Stimulated activated CD8-positive, alpha-beta memory T cell treated with anti-CD3 and anti-CD28 coated beads, Interleukin-7, amount 100 ng/mL, for 1 hour (primary cell): ENCODE measurements at places on chromosomes 2 and 18.

- DNase-seq = no peak
Observed at GRCh38 chr18:54327818-54328217, 29.8 kb downstream of the STARD6 start.

- DNase-seq = no peak
Observed at GRCh38 chr2:3294493-3294892, 83.1 kb downstream of the EIPR1 start.

GRCh38 chr18:5461041-5461440, 82.8 kb downstream of the EPB41L3 start:
- DNase-seq = no peak

DNA sequence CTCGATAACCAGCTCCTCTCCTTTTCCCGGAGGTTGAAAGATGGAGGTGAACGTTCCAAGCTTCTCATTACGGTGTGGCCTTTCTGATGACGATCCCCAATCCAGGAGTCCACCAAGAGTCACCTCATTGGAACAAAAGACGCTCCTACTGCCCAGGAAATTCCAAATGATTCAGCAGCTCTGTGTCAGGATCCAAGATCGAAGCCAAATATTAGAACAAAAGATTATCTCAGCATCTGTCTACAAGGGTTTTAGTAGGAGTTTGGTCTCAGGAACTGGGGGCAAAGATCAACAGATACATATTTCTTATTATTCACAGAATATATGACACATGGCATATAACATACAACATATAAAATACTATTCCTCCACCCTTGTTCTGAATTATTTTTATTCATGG, 161.1 kb upstream of the RAB12 start:
- DNase-seq = no peak

- no peak for DNase-seq
Observed at GRCh38 chr18:1383465-1383864, 478.8 kb downstream of the ADCYAP1 start.

DNA sequence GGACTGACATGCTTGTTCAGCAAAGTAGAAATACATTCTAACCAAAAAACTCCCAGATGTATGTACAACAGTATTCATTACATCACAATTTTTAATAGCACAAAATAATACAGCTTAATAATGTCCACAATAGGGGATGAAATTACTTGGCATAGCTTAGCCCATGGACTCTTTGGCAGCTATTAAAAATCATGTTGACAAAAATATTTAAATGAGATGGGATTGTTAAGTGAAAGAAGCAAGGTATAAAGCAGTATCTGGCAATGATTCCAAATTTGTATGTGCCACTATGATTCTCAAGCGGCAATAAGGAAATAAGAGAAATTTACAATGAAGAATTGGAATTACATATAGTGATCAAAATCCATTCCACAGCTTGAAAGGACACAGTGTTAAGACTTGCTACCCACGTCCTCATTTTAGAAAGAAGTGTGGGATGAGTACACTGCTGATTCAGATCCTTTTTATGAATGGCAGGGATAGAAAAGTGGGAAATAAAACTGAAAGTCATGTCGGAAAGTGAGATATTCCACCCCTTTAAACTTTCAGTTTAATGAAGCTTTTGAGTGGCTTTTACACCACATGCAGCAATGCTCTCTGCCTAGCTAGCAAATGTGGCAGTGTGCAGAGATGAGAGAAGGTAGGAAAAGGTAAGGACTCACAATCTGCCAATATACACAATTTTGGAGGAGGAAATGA, 2.4 kb downstream of the GAREM1 start:
- DNase-seq = no peak

DNA sequence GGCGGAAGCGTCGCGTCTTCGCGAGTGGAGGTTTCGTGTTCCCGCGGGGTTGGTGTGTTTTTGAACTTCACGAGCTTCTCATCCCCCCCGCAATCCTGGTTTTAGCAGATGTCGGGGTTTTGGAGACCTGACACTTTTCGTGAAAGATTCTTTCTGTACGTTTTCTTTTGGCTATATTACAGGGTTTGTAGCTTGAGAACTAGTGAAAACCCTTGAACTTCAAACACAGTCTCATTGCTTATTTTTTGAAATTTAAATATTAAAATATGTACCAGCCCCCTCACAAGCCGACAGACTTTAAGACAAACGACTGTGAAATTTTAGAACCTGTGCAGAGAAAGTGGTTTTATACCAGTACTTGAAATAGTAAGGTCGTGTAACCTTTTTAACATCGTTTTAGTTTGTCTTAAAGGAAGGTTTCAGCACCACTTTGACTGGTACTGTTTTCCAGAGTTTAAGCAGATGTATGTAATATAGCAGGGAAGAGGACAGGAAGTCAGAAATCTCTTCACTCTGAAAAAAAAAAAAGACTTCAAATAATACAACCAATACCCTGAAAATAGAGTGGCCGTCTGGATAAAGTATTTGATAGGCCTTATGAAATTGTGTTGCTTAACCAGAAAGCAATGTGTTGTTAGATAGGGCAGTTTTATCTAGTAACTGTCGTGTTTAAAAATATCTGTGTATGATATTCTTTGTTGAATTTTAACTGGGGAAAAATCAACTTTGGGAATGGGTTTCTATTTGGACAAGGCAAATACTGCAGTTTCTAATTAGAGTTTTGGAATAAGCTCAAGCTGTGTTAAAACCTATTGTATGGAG, 1.4 kb downstream of the SPATS2L start:
- no peak for DNase-seq

GRCh38 chr18:49911427-49911826, 98.1 kb upstream of the ACAA2 start:
- no peak for DNase-seq

DNA sequence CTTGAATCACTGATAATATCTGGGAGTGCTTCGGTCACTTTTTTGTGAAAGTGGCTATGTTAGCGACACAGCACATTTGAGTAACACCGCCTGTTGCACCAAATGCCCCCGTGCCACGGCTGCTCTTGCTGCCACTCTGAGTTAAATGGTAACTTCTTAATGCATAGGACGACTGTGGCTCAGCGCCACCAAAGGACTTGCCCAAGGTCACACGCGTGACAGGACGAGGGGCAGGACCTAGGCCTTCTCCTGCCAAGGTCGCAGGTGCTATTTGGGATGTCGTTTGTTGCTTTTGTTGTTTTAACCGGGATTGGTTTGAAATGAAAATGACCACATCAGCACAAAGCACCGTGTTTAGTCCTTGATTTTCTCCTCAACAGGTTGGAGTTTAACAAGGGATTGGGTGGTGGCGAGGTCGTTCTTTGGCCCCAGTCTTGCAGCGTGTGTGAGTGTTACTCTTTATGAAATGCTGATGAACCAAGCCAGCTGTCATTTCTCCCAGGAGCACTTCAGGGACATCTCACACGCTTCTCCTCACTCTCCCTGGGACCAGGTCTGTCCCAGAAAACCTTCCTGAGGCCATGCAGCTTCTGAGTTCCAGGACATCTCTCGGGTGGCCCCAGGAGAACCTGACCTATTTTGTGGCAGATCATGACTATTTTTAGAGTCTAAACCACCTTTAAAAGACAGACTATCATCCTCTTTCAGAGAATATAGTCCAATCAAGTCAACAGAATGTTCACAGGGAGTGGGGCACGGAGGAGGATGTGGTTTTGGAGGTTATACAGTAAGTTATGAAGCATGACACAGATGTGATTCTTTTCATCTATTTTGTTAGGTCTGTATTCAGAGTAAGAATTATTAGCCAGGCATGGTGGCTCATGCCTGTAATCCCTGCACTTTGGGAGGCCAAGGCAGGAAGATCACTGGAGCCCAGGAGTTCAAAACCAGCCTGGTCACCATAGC, 49.9 kb downstream of the MTCL1 start:
- no peak for DNase-seq

DNA sequence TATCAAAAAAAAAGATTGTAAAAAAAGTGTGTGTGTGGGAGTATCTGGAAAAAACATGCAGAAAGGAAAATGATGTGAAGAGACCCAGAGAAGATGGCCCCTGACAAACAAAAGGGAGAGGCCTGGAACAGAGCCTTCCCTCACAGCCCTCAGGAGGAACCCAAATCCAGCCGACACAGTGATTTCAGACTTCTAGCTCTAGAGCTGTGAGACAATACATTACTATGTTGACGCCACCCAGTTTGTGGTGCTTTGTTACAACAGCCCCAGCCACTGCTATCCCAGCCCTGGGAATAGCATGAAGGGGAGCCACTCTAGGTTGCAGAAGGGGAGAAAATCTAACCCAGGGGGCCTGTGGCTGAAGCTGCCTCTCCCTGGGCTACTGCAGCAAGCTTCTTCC, 59.0 kb upstream of the ZBTB7C start:
- DNase-seq = no peak

DNA sequence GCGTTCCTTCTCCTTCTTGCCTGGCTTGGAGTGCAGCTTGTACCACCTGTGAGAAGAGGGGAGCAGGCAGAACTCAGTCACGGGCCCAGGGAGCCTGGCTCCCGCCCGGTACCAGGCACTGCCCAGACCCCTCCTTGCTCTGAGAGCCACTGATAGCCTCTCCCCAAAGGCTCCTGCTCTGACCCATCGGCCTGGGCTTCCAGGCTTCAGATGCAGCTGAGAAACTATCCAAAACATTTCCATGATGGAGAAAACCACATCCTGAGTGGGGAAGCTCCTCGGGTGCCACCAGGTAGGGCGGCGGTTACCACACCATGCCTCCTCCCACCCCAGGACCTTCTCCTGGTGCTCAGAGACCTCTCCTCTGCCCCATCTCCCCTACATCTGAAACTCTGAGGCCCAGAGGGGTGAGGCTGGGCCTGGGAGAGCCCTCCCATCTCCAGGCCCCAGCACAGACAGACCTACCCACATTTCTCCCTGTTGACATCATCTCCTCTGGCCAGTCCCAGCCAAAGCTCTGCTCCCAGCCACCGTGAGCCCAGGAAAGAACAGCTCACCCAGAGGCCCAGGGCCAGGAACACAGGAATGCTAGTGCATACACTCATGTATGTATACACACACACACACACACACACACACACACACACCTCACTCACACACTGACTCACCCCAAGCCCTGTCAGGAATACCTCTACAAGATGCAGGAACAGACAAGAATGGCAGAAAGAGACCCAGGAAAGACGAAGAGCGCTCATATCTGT, 17.9 kb upstream of the SFXN5 start:
- no peak for DNase-seq

DNA sequence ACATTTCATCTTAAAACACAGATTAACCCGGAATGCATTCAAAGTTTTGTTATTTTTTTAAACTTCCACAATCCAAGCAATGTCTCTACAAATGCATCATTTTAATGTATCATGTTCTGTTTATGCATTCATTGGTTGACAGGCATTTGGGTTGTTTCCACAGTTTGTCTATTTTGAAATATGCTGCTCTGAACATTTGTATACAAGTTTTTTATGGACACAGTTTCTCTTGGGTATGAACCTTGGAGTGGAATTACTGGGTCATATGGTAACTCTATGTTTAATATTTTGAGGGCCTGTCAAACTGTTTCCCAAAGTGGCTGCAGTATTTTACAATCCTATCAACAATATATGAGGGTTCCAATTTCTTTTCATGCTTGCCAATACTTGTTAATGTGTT, 57.3 kb downstream of the GULP1 start:
- no peak for DNase-seq

GRCh38 chr18:24114924-24115549, 23.8 kb upstream of the CABYR start:
- DNase-seq = no peak

GRCh38 chr2:202375033-202375608, 1.0 kb upstream of the BMPR2 start:
- no peak for DNase-seq

DNA sequence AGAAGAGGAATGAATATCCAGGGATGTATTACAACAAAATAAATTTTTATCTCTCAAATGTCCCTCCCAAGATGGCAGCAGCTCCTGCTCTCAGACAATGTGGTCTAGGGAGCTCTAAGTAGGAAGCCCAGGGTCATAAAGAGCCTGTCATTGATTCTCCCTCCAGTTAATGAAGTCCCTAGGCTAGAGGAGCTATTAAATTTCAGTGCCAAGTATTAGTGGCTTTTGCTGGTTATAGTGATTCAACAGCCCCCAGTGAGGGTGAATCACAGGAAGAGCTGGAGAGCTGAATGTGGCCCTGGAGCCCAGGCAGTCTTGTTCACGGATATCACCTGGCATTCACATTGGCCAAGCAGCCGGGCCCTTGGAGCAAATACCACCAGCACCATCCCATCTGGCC, 109.8 kb upstream of the YPEL5 start:
- no peak for DNase-seq

DNA sequence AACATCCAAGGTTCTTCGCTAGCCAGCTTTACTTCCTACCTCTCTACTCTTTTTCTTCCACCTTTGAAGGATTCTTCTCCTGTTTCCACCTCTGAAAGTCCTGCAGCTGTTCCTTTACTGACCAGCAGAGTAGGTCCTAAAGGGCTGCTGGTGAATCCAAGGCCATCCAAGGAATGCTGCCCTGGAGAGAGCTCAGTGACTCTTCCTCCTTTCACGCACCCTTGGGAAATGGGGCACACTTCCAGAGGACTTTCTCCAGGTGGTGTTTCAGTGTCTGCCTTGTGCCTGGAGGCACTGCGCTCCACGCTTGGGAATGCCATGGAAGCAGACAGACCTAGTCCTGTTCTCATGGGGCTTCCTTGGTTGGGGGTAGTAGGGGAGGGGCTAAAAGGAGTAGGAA, 45.4 kb downstream of the SLC16A14 start:
- DNase-seq = no peak

DNA sequence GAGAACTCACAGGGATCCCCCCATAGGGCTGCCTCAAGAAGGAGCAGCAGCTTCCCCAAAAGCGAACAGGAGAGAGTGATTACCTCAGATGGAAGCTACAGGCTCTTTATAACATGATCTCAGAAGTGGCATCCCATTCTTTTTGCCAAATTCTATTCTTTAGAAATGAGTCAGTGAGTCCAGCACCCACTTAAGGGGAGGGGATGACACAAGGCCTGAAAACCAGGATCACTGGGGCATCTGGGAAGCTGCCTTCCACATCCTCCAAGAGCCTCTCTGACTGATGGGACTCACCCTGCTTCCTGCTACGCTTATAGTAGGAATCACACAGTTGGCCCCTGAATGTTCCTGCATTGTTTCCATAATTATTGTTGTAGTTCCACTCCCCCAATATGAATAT, 96.5 kb downstream of the MAPK4 start:
- DNase-seq = no peak

DNA sequence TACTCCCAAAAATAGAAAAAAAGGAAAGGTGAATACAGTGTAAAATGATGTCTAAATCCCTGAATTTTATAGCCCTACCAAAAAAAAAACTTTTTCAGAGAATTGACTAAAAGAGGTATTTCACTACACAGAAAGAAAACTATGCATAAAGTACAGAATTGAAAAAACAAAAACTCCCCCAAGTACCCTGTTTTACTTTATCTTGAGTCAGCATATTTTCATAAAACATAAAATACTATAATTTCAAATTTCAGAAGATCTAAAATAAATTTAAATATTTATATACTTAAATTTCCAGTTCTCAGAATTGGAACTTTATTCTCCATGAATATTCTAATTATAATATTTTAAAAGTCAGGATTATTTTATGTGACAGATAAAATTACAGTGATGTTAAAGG, 10.1 kb downstream of the NCKAP1 start:
- DNase-seq = no peak
